GM23338 (cell line): ENCODE measurements at places on chromosomes 4 and X. TPM values are rescaled to one million over a fixed set of nuclear protein-coding genes. Genes with fewer than 3 reads are reported as not detected.

PNMA3 gene
- polyA plus RNA-seq: 2.5 and 3.4 TPM in 2 replicates

CENPVL1 gene
- polyA plus RNA-seq: 2.3 and 2.9 TPM in 2 replicates

TEX28 gene
- polyA plus RNA-seq: not detected in 2 replicates

ADRA2C gene
- polyA plus RNA-seq: 3.0 and 4.1 TPM in 2 replicates

ZDHHC15 gene
- 2.8 and 3.4 TPM in 2 replicates for polyA plus RNA-seq

PDE6B gene
- polyA plus RNA-seq: 3.3 and 3.4 TPM in 2 replicates

CLIC2 gene
- polyA plus RNA-seq: 0.61 TPM in 2 replicates

MAGEA2 gene
- 0.83 and 1.5 TPM in 2 replicates for polyA plus RNA-seq

SLC38A5 gene
- polyA plus RNA-seq: 20.7 and 24.6 TPM in 2 replicates

SSX2B gene
- polyA plus RNA-seq: not detected in 2 replicates

IQCM gene
- 0.24 TPM in 1 of 2 replicates, not detected in the other for polyA plus RNA-seq

SEPTIN6 gene
- polyA plus RNA-seq: 36.9 and 37.0 TPM in 2 replicates

CPE gene
- polyA plus RNA-seq: 8.8 and 10.3 TPM in 2 replicates

DDIT4L gene
- polyA plus RNA-seq: 3.2 and 3.4 TPM in 2 replicates

DCLK2 gene
- polyA plus RNA-seq: 0.23 TPM in 1 of 2 replicates, not detected in the other

CRMP1 gene
- 52.7 and 53.6 TPM in 2 replicates for polyA plus RNA-seq

LNX1 gene
- 5.0 and 6.4 TPM in 2 replicates for polyA plus RNA-seq

ZNF711 gene
- 9.3 and 12.2 TPM in 2 replicates for polyA plus RNA-seq

CTAG1A gene
- polyA plus RNA-seq: not detected in 2 replicates

HHIP gene
- 4.2 and 5.9 TPM in 2 replicates for polyA plus RNA-seq

PRRG3 gene
- 3.7 and 5.0 TPM in 2 replicates for polyA plus RNA-seq

PPP2R2C gene
- 0.77 and 1.3 TPM in 2 replicates for polyA plus RNA-seq

FGD1 gene
- 11.8 and 12.7 TPM in 2 replicates for polyA plus RNA-seq

CSTF2 gene
- 24.4 and 25.8 TPM in 2 replicates for polyA plus RNA-seq

TIMM8A gene
- 38.3 and 41.7 TPM in 2 replicates for polyA plus RNA-seq

GPR50 gene
- 0.64 and 1.5 TPM in 2 replicates for polyA plus RNA-seq

WNK3 gene
- 51.5 and 57.5 TPM in 2 replicates for polyA plus RNA-seq

IRF2 gene
- polyA plus RNA-seq: 13.6 and 15.0 TPM in 2 replicates

GUCY1A1 gene
- not detected in 2 replicates for polyA plus RNA-seq

CENPI gene
- polyA plus RNA-seq: 5.2 and 7.2 TPM in 2 replicates

UGT2B11 gene
- not detected in 2 replicates for polyA plus RNA-seq

TMEM165 gene
- 120 and 125 TPM in 2 replicates for polyA plus RNA-seq

SYTL5 gene
- polyA plus RNA-seq: 0.23 and 0.24 TPM in 2 replicates

C4orf50 gene
- polyA plus RNA-seq: 0.06 TPM in 1 of 2 replicates, not detected in the other

NAP1L5 gene
- 2.4 and 3.9 TPM in 2 replicates for polyA plus RNA-seq

MAGEA2B gene
- polyA plus RNA-seq: 3.1 and 5.2 TPM in 2 replicates

IDUA gene
- polyA plus RNA-seq: 0.80 and 1.3 TPM in 2 replicates

PRSS12 gene
- 4.1 and 5.5 TPM in 2 replicates for polyA plus RNA-seq

HERC6 gene
- polyA plus RNA-seq: 2.8 and 3.4 TPM in 2 replicates

PPP4R3C gene
- not detected in 2 replicates for polyA plus RNA-seq

KCNE5 gene
- polyA plus RNA-seq: 4.0 and 4.1 TPM in 2 replicates

UCP1 gene
- polyA plus RNA-seq: 0.40 TPM in 1 of 2 replicates, not detected in the other

C1QTNF7 gene
- not detected in 2 replicates for polyA plus RNA-seq
